ENCODE measurements at places on chromosomes 2 and 18.

DNA sequence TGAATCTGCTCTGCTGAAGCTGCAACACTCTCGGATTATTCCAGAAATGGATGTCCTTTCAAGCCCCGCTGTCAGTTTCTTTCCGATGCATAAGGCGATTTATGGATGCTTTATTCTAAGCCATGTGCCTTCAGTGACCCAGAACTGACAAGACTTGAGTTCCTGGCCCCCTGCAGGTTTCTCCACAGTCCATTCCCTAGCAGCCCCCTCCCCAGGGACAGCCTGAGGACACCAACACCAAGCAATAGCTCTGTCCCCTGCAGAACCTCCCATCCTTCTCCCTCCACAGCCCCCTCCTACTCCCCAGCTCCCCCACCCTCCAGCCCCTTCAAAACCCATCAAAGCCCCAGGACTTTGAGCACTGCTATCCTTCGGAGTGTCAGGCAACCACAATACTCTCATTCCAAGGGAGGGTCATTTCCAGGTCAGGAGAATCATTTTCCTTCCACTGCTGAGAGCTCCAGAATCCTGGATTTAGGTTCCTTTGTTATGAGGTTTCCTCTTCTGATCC lies 24.6 kb upstream of the SPP2 start:
- no peak for DNase-seq

- DNase-seq = no peak
These were observed 7.5 kb downstream of the LCLAT1 start for GRCh38 chr2:30454571-30454970.

DNA sequence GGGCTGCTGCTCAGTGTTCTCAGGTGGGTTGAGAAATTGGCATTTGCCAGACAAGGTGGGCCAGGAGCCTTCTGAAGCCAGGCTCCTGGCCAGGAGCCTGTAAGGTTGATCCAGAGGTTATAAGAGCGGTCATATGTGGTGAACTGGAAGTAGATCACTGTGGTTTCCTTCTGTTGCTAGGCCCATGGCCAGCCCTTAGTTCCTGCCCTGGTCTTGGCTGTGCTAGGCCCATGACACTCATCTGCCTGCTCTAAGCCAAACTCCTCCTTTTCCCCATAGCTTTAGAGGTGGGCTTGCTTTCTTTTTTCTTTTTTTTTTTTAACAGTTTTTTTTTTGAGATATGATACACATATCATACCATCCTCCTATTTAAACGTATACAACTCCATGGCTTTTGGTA lies 5.0 kb upstream of the MGAT5 start:
- DNase-seq = no peak

- no peak for DNase-seq
These were observed 51.7 kb upstream of the ATP5MC3 start for GRCh38 chr2:175233135-175233719.

- no peak for DNase-seq
These were observed 103.1 kb downstream of the MCFD2 start for GRCh38 chr2:46812361-46813019.

DNA sequence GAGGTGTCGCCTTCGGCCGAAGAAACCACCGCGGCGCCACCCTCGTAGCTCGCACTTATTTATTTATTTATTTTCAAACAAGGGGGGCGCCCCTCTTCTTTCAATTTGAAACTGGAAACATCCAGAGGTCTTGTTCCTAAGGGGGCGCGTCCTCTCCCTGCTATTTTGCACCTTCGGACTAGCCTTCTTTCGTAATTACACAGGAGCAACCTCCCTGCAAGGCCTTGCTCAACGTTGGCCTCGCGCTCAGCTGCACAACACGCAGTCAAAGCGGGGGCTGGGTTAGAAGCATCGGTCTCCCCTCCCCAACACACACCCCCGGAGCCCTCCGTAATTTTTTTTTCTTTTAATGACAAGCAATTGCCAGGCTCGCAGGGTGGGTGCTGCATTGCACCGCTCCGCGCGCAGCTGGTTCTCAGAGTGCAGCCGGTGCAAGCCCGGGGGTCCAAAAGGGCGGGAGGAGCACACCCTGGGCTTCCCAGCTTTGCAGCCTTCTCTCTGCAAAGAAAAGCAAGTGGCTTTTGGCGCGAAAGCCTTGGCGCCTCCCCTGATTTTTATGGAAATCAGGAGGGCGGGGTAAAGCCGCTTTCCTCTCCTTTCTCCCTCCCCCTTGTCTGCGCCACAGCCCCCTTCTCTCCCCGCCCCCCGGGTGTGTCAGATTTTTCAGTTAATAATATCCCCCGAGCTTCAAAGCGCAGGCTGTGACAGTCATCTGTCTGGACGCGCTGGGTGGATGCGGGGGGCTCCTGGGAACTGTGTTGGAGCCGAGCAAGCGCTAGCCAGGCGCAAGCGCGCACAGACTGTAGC lies at the start of gene MYCN:
Gene MYCN (plus strand): TSS at position 697 of the 807 bp plus-strand sequence. CDS start 1,515 bp downstream, outside the sequence.
- peak; percentile 72 for DNase-seq

DNA sequence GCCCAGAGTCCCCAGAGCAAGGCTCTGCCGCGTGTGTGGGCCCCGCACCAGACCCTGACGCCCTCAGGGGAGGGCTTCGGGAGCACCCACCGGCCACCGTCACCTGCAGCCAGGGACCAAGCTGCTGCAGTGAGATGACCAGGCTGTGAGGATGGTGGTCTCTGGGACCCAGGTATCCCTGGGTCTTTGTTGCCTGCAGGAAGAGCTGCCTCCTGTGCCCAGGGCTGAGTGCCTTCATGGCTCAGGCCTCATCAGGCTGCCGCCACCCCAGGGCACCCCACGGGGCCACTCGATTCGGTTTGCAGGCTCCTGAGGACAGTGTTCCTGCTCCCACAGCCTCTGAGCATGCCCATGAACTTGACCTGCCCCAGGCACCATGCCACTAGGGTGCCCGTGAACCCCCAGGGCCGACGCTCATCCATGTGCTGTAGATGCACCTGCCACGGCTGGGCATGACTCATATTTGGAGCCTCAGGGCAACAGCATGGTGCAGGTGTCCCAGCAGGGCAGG lies 109.8 kb downstream of the FAM210A start:
- DNase-seq = no peak

GRCh38 chr2:7011356-7012083 lies 94.3 kb downstream of the RNF144A start:
- peak; percentile 57 for DNase-seq

DNA sequence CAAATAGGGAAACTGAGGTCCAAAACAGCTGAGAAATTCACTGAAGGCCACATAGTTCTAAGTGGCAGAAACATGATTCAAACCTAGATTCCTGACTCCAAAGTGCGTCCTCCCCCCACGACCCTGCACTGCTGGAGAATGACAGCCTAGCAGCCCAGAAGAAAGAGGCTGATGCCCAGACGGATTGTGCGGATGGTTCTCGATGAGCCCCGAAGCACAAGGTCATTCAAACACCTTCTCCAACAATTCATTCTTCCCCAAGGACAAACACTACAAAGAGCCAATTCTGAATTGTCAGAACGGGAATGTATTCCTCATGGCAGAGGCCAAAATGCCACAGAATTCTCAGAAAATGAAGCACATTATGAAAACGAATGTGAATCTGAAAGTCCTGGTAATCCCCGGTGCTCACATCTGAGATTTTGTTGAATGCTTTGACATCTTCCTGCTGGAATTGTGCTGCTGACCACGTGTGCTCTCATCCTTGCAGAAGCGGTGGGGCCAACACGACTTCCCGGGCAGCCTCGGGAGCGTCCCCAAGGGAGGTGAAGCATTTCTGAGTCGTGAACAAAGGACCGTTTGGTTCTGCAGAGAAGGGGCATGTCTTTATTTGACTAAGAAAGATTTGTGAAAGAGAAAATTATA lies 337.0 kb downstream of the EIPR1 start:
- no peak for DNase-seq

DNA sequence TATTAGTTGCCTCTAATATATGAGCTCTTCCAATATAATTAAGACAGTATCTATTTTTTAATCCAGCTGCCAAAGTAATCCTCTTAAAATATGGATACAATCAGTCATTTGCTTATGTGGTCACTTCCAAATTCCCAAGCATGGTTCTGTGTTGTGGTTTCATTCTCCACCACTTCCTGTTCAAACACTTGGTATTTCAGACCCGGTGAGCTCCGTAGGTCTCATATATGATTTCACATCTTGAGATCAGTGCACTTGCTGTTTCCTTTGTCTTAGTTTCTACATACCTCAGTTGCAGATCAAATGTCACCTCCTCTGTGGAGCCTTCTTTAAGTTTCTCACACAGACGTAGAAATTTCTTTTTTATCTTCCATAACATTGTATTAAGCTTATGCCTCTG lies 254.2 kb downstream of the KCNS3 start:
- DNase-seq = no peak

DNA sequence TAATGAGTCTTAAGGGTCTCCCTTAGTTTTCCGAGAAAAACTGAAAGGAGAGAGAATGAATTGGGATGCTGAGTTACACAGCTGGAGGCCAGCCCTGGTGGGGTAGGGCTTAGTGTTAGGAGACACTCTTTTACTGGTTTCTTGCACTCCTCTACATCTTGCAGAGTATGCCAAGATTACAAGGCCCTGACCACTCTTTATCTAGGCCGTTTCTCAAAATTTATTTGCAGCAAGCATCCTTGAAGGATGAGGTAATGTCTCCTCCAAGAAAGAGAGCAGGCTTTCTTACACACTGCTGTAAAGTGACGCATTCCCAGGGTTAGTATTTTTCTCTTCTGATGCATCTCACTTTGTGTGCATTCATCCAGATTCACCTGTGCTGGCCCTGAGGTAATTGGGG lies 166.2 kb downstream of the TDRD15 start:
- no peak for DNase-seq

GRCh38 chr2:14587119-14587518 lies 45.4 kb upstream of the LRATD1 start:
- no peak for DNase-seq

DNA sequence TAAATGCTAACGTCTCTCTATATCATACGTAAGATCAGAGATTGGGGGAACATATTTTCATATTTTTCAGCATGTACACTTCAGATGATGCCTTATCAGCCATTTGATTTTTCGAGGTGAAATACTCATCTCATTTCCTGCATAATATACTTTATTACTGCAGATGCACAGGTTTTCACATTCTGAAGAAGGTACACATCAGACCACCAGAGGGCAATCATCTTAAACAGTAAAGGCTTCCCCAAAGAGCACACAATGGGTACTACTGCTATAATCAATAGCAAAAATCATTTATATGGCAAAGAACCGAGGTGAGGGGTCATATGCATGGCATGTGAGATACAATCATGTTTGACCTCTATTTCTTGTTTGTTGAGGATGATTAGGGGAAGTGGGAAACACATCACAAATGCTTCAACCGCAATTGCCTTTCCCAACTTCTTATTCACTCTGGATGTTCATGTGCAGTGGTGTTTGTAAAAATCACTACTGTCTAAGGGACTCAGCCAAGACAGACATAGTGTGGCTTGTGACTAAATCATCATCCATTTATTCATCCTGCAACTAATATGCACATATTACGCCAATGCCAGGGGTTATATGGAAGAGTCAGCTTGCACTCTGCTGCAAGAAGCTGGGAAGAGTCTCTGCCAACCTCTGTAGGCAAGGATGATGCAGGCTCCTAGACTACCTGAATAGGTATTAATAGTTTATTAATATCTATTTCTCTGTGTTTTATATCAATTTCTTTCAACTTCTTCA lies 118.7 kb downstream of the EPB41L3 start:
- peak; percentile 27 for DNase-seq

GRCh38 chr2:27771202-27771547 lies 344 bp upstream of the MRPL33 start:
- DNase-seq = no peak

GRCh38 chr2:108124736-108125495 lies 114.9 kb upstream of the SULT1C3 start:
- DNase-seq = no peak
